Activated T-cell treated with anti-CD3 and anti-CD28 coated beads, Interleukin-2, amount 50 U/mL, for 4 hours (primary cell): ENCODE measurements at places on chromosomes 7 and 10.

DNA sequence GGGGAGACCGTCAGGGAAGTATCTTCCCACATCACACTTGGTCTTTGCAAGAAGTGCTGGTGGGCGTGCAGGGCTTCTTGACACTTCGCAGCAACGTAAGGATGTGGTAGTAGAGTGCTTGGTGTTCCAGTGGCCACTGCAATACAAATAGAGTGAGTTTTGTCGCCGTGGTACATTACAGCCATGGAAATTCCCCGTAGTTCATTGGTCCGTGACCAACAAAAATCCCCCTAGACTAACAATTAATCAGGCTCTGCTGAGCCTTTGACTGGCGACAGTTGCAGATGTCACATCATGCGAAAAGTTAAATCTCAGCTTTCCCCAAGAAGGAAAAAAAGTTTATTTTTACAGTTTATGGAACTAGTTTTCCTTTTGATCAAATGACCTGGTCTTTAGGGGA is 134.7 kb downstream of the MGMT start:
- no peak for DNase-seq

DNA sequence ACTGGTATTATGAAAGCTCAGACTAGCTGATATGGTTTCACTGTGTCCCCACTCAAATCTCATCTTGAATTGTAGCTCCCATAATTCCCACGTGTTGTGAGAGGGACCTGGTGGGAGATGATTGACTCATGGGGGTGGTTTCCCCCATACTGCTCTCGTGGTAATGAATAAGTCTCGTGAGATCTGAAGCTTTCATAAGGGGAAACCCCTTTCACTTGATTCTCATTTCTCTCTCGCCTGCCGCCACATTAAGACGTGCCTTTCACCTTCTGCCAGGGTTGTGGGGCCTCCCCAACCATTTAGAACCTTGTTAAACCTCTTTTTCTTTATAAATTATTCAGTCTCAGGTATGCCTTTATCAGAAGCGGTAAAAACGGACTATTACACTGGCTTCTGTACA is 40.3 kb downstream of the COL13A1 start:
- no peak for DNase-seq

- DNase-seq = no peak
Observed at GRCh38 chr10:10726101-10726500, 291.6 kb upstream of the CELF2 start.

- DNase-seq = no peak
Observed at GRCh38 chr10:33196710-33197491, 137.6 kb downstream of the NRP1 start.

GRCh38 chr10:103545366-103545765 is 51.9 kb downstream of the NEURL1 start:
- no peak for DNase-seq
